ENCODE measurements at places on chromosomes 6 and 20.

DNA sequence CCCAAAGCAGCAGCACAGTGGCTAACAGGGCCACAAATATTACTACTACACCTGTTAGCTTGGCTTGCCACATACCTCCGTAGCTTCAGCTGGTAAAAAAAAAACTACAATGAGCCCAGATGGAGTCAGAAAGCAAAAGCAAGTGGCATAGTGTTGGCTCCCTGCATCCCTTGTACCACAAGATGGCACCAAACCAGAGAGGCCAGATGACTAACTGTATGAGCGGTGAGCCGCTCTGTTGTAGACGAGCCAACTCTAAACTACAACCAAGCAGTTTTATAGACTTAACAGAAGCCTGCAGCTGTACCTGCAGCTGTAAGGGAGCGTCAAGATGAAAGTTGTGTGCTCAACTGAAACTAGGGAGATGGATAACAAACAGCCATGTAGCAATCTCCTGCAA, 84.5 kb upstream of the MCHR2 start:
- DNase-seq: no peak

- no peak for DNase-seq
These were observed 180.3 kb downstream of the ANKRD60 start for GRCh38 chr20:58048096-58048702.

DNA sequence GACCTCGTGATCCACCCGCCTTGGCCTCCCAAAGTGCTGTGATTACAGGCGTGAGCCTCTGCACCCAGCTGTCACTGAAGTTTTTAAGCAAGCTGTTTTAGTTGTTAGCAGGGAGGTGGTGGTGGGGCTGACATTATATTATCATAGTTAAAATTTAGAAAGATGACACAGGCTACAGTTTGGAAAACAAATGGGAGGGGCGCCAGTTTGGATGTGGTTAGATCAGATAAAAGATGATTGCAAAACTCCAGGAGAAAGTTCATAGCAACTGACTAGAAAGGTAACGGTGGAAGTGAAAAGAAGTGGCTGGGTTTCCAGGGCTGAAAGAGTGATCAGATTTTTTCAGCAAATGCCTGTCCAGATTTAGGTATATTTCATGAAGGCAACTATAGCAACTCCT, 311.9 kb upstream of the CITED2 start:
- DNase-seq: no peak

- DNase-seq: no peak
These were observed 84.6 kb upstream of the ZNF322 start for GRCh38 chr6:26743941-26744699.

GRCh38 chr6:17130786-17131185, 28.9 kb downstream of the STMND1 start:
- DNase-seq: no peak

DNA sequence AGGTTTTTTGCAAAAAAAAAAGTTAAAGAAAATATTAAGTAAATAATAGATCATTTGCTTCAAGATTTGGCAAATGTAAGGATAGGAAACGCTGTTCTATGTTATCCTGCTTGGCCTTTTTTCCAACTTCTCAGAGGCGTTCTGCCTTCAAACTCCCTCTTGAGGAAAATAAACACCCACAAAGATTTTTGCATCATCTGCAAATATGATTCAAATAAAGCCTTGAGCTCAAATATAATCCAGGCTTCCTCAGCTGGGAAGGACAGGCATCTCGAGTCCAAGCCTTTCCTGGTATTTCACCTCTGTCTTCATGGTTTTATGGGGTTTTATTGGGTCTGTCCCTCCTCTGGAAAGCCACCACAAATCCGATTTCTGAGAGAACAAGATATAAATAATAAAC, 67.7 kb upstream of the PTPN1 start:
- DNase-seq: no peak
